ENCODE measurements at places on chromosomes 2 and 18.

DNA sequence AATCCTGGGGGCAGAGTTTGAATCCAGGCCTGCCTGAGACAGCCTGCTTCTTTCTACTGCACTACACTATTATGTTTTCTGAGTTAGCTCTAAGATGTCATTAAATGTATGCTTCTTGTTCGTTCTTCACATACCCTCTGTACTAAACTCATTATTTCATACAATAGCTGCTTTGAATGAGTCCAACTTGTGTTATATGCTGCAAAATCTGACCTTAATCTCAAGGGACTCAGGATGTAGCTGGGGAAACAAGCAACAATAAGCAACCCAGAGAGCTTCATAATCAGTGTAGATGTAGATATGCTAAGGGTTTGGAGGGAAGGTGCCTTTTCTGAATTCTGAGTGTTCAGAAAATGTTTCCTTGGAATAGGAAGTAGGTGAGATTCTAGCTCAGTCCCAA lies 14.4 kb downstream of the FMNL2 start:
- DNase-seq, result no peak

GRCh38 chr2:172674034-172674967 lies 61.3 kb upstream of the RAPGEF4 start:
- peak; percentile 4 for DNase-seq

GRCh38 chr2:61789807-61790602 lies 63.9 kb downstream of the FAM161A start:
- no peak for DNase-seq

GRCh38 chr2:14433946-14434495 lies 198.5 kb upstream of the LRATD1 start:
- DNase-seq, result no peak

GRCh38 chr2:145930318-145930717 lies 1410.4 kb upstream of the ZEB2 start:
- DNase-seq, result no peak

Measured in activated T-helper 9 cell treated with anti-CD3 and anti-CD28 coated beads, Interleukin-2, amount 50 U/mL, for 16 hours (primary cell).